ENCODE measurements at places on chromosomes 12 and 14.
A peak's percentile ranks its signal among the peaks of the same experiment; 100 is the strongest.

DNA sequence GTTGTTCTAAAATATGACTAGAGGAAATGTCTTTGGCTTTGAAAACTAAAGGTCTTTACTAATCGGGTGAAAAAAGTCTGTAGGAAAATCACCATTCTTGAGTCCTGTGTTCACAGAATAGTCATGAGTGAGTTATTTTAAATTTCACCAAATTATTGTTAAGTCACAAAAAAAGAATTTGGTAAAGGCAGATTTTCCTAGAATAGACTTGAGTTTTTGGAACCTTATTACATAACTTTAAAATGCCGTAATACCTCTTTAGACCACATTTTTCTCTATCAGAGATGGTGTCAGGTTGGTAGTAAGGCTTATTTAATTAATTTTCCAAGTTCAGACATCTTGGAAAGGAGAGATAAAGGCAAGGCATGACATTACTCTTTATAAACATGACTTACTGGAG lies 184.7 kb upstream of the GARIN2 start:
- no peak for DNase-seq

DNA sequence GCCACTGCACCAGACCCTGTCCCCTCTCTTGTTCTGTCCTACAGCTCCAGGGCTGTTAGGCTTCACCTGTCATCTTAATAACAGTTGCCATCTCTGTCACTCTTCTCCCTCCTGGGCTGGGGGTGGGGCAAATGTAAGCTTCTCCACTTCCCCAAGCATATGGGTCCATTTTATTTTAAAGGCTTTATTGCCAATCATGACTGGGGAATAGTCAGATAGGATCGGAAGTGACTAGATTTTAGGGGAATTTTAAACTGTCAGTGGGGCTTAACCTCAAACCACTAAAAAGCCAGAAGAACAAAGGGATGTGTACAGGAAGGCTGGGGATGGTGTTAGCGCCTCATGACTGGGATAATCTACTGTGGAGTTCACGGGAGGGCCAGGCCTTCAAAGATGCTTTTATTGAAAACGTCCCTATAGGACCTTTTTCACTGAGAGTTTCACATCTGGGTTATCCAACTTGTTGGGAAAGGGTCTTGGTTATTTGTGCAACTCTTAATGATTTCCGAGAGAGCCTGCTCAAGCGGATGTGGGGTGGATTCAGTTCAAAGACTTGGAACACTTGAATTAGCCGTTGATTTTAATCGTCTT lies 41.6 kb downstream of the CHST11 start:
- no peak for DNase-seq

DNA sequence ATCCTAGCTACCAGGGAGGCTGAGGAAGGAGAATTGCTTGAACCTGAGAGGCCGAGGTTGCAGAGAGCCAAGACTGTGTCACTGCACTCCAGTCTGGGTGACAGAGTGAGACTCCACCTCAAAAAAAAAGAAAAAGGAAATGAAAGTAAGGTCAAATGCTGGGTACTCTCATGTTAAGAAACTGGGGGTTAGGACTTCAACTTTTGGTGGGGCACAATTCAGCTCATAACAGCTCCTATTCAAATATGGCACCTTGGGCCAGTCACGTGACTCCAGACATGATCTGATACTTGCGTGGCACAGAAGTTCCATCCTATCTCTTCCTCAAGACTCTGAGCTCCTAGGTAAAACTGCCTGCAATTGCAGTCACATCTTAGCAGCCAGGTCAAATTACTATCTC lies 142.7 kb downstream of the EGLN3 start:
- no peak for DNase-seq

GRCh38 chr12:26988703-26989102 lies 25.5 kb downstream of the TM7SF3 start:
- DNase-seq: no peak

DNA sequence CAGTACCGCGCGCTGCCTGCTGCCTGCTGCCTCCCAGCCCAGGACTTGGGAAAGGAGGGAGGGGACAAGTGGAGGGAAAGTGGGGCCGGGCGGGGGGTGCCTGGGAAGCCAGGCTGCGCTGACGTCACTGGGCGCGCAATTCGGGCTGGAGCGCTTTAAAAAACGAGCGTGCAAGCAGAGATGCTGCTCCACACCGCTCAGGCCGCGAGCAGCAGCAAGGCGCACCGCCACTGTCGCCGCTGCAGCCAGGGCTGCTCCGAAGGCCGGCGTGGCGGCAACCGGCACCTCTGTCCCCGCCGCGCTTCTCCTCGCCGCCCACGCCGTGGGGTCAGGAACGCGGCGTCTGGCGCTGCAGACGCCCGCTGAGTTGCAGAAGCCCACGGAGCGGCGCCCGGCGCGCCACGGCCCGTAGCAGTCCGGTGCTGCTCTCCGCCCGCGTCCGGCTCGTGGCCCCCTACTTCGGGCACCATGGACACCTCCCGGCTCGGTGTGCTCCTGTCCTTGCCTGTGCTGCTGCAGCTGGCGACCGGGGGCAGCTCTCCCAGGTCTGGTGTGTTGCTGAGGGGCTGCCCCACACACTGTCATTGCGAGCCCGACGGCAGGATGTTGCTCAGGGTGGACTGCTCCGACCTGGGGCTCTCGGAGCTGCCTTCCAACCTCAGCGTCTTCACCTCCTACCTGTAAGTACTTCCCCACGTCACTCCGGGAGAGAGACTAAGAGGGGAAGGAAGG lies at the start of gene LGR5:
TSS of gene LGR5 (plus strand) at position 186 of the 732 bp plus-strand sequence. CDS start at position 469, 283 bp downstream.
- DNase-seq: peak; percentile 69

- DNase-seq: no peak
Observed at GRCh38 chr14:73188501-73188911, 48.8 kb upstream of the PAPLN start.

GRCh38 chr12:25427337-25428249 lies 125.5 kb downstream of the LMNTD1 start:
- no peak for DNase-seq

DNA sequence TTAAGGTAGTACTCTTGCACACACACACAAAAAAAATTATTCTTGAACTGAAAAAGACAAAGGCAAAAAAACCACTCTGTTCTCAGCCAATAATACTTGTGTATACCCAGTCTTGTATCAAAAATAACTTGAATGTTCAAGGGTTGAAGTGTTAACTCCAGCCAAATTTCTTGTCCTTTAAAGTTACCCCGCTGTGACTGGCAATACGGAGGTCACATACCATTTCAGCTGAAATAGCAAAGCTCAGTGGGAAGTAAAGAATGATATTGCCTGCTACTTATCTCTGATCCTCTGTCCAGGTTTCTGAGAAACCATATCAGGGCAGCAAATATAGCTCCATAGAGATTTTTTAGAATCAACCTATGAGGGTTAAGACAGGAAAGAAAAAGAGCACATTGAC lies 167.4 kb downstream of the C12orf50 start:
- DNase-seq: no peak

GRCh38 chr12:63802012-63802608 lies 22.4 kb downstream of the RXYLT1 start:
- no peak for DNase-seq

- no peak for DNase-seq
Observed at GRCh38 chr14:85527006-85527405, 2.9 kb upstream of the FLRT2 start.

DNA sequence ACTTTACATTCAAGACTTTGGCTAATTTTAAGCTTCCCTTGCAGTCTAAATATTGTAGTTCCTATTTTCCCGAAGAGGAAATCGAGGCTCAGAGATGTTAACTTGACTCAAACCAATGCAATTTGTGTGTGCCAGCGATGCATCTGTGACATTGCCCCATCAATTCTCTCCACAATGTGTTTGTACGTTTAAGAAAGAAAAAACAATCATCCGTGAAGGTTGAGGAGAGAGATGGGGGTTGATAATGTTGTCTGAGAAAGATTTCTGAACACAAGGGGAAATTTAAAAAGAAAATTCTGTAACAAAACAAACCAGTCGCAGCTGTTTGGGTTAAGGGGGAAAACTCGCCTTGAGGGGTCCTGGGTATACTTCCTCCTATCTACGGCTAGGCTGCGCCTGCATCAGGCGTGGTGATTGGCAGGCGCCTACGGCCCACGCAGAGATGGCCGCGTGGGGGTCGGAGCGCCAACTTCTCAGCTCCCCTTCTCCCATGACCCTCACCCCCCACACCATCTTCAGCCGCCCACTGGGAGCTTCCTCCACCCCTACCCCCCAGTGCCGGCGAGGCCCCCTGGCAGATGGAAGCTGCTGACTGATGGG lies 12.3 kb downstream of the SIX1 start:
- DNase-seq: no peak

GRCh38 chr14:95460647-95461478 lies 55.6 kb downstream of the SYNE3 start:
- DNase-seq: no peak

DNA sequence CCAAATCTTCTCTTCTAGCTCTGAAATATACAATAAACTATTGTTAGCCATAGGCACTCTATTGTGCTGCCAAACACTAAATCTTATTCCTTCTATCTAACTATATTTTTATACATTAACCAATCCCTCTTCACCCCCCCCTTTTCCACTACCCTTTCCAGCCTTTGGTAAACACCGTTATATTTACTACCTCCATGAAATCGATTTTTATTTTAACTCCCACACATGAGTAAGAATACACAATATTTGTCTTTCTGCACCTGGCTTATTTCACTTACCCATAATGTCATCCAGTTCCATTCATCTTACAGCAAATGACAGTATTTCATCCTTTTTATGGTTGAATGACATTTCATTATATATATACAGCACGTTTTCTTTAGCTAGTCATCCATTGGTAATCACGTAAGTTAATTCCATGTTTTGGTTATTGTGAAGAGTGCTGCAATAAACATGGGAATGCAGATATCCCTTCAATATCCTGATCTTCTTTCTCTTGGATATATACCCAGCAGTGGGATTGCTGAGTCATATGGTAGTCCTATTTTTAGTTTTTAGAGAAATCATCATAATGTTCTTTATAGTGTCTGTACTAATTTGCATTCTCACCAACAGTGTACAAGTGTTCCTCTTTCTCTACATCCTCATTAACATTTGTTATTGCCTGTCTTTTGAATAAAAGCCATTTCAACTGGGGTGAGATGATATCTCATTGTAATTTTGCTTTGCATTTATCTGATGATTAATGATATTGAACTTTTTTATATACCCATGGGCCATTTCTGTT lies 34.2 kb upstream of the PLBD1 start:
- no peak for DNase-seq

DNA sequence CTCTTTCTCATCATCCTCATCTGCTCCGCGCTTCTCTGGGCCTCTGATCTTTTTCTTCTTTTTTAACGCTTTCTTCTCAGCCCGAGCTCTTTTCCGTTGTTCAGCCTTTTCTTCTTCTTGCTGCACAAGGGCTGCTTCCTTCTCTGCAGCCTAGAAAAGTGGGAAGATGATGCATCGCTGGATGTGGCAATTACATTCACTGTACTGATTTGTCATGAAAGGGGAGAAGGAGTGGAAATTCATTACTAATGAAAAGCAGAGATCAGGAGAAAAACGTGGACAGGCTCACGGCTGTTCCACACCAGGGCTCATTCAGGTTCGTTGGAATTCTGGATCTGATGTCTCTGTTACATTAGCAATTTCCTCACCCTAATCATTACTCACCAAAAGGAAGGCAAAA lies 15.1 kb downstream of the FICD start:
- DNase-seq: no peak

DNA sequence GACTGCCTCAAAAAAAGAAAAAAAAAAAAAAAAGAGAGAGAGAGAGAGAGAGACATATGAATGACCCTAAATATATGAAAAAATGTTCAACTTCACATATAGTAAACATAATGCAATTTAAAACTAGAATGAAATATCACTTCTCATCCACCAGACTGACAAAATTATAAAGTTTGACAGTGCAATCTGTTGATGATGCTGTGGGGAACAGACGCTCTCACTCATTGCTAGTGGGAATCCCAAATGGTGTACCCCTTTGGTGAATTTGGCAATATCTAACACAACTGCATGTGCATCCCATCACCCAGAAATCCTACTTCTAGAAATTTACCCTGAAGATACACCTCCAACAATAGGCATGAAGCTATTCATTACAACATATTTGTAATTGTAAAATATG lies 2.3 kb upstream of the GSG1 start:
- DNase-seq: no peak

GRCh38 chr14:58131386-58131785 lies 20.6 kb downstream of the ARMH4 start:
- no peak for DNase-seq

- no peak for DNase-seq
Observed at GRCh38 chr14:95420060-95420459, 96.4 kb downstream of the SYNE3 start.

GRCh38 chr14:34615507-34615906 lies 14.4 kb downstream of the SNX6 start:
- DNase-seq: no peak

DNA sequence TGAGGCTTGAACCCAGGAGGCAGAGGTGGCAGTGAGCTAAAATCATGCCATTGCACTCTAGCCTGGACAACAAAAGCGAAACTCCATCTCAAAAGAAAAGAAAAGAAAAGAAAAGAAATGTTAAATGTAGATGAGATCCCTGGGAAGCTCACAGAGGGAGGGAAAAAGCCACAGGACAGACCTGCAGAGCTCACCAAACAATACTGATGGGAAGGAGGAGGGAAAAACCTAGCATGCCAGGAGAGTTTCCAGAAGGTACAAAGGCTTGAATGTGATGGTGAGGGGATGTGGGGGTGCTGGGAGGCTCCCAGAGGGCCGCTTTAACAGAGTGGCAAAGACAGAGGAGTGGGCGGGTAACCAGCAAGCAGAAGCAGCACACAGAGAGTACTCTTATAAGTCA lies 72.3 kb downstream of the PTPN21 start:
- DNase-seq: no peak

DNA sequence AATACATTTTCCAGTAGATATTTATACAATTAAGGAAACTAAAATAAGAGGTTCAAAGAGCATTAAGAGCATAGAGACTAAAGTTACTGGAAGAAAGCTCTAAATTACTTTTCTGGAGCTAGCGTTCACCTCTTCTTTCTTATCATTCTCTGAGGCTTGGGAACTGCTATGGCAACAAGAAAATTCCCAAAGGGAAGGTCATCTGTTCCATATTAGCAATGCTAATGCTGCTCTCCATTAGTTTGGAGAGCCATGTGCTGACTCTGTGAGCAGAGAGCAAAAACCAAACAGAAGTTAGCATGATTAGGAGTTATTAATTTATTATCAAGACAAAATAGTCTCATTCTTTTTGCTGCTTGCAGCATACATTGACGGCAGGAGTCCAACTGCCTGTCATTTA lies 143.1 kb upstream of the SLC16A7 start:
- DNase-seq: no peak

- DNase-seq: no peak
Observed at GRCh38 chr12:3579446-3580093, 88.6 kb downstream of the PRMT8 start.

- no peak for DNase-seq
Observed at GRCh38 chr12:105775343-105775742, 363.4 kb downstream of the NUAK1 start.

DNA sequence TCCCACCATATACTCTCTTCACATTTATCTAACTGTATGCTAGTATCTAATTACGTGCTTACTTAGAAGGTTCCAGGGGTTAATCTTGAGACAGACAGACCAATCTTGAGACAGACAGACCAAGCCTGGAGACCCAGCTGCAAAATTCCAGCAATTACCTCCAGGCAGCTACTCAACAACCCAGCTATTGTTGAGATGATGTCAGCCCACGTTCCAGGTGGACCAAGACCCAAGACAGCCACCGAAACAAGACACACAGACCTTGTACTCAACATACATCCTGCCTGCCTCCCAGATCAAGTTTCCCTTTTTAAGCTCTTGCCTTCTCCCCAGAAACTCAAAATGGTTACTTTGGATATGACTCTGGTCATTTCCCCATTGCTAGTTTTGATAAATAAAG lies 64.9 kb upstream of the VASH1 start:
- no peak for DNase-seq
